ENCODE measurements at places on chromosomes 7 and 10.

- DNase-seq: no peak
Measured at GRCh38 chr10:65416094-65416493, 1509.7 kb upstream of the LRRTM3 start.

GRCh38 chr7:42886129-42886528, 25.7 kb downstream of the C7orf25 start:
- peak; percentile 52 for DNase-seq

- DNase-seq: no peak
Measured at GRCh38 chr7:127221731-127222130, 31.0 kb downstream of the GRM8 start.

- peak; percentile 44 for DNase-seq
Measured at GRCh38 chr10:15370856-15371701, at the start of gene FAM171A1. TSS of gene FAM171A1 (minus strand) at chr10:15371289. CDS start at chr10:15371052, 237 bp downstream.

- DNase-seq: peak; percentile 75
Measured at GRCh38 chr7:20798081-20798693, 11.5 kb upstream of the SP8 start.

GRCh38 chr7:100609958-100610357, 2.4 kb upstream of the MOSPD3 start:
- no peak for DNase-seq

DNA sequence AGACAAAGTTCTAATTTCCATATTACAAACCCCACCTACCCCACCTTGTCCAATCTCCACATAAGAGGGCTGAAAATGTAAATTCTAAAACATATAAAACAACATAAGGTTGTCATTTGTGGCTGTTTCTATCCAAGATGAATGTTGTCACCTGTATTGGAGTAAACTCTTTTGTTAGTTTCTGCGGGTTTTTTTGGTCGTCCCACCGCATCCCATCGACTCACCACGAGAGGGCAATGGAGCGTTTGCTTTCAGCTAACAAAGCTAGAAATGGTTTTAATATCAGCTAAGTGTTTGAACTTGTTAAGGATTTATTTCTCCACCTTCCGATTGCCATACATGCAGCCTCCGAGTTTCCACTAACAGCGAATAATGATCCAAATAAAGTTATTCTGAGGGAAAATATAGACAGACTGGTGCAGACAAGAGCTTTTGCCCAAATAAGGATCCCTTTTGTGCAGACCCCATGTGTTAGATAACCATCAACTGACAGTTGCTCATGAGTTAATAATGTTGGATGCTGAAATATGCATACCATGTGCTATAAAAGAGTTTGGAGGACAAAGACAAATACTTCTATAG, 137.2 kb downstream of the ARID5B start:
- peak; percentile 46 for DNase-seq

DNA sequence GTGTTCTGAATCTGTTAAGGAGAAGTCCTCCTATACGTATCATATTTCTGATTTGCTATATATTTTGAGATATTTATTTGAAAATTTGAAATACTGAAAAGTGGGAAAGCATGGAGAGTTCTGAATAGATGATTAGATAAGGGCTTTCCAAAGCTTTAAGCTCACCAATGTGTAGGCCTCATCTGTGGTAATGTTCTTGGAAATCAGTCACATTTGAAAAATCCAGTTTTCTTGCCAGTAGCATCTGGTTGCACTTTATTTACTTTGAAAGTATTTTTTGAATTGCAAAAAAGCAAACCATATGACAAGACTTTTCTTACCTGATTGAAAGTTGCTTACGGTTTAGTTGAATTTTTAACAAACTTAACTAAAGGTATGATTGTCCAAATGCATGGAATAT, 21.7 kb downstream of the ADD3 start:
- no peak for DNase-seq

- no peak for DNase-seq
Measured at GRCh38 chr7:1121476-1121875, 33.6 kb downstream of the GPER1 start.

- DNase-seq: peak; percentile 76
Measured at GRCh38 chr7:92691578-92691977, 101.4 kb upstream of the FAM133B start.

DNA sequence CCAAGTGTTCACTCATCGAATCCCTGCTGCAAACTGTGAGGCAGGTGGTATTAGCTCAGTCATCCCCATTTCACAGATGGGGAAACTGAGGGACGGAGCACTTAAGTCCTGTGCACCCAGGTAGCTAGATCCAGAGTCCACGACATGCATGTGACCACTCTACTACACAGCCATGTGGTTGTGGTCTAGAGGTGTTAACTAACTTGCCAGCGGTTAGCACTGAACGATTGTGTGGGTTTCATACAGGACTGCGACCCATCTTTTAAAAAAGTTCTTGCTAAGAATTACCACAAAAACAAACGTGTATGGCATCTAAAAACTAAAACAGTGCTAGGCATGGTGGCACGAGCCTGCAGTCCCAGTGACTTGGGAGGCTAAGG, 16.1 kb upstream of the ABCC2 start:
- no peak for DNase-seq

GRCh38 chr10:7445474-7446185, 34.8 kb upstream of the SFMBT2 start:
- no peak for DNase-seq

- no peak for DNase-seq
Measured at GRCh38 chr10:124831116-124831515, 29.5 kb downstream of the ABRAXAS2 start.

DNA sequence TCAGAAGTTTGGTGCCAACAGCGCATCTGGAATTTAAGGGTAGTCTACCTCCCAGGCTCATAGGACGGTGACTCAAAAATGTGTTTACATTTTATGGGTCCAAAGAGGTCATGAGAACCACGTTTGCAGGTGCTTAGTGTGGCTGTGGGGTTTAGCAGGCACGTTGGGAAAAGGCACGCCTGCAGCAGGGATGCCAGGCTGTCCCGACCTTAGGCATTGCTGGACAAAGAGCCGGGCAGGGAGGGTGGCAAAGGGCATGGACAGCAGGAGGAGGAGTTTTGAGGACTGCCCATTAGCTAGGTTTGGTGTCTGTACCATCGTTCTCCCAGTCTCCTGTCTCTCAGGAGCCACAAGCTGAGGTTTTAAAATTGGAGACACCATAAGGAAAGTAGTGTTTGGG, 104.4 kb downstream of the TRRAP start:
- DNase-seq: no peak

GRCh38 chr7:157729566-157729965, 392.8 kb downstream of the DNAJB6 start:
- no peak for DNase-seq

DNA sequence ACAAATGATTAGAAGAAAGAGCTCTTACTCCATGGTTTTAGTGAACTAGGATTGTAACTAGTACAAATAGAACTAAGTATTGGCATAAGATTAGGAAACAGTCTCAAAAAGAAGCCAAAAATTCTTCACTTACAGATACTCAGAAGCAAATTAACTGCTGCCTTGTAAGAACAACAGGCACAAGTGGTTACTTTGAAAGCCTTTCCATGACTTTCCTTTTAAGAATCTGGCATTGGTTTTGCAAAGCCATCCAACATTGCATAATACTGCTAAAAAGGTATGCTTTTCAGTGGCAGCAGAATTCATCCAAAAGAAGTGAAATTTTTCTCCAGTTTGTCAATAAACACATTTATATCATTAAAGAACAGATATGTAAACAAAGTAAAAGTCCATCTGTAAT, 126.8 kb upstream of the ODAD2 start:
- no peak for DNase-seq

DNA sequence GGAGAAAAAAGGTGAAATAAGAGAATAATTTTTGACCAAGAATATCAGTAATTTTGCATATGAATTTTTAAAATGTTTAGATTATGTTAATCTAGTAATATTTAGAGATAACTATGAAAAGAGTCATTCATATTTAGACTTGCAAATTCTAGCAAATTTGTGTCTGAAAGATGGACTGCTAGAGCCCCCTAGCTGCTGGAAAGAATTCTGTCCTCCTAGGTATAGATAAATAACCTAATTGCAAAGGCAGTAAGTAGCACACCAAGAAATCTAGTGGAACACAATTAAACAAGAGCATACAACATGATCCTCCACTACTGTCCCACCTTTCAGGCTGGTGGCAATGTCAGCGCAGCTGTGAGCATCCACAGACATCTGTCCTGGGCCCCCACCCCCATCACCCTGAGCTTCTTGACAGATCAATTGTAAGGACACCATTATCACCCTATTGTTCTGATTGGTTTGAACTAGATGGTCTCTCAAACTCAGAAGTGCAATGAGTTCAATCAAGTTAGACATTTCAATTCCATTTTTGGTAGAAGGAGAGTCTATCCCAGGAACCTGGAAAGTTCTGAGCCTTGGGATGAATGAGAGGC, 15.0 kb upstream of the GFRA1 start:
- peak; percentile 44 for DNase-seq

GRCh38 chr7:31885171-31885570, 185.0 kb downstream of the PDE1C start:
- DNase-seq: no peak

GRCh38 chr10:27383595-27384542, 120.2 kb upstream of the RAB18 start:
- DNase-seq: peak; percentile 4

GRCh38 chr10:27341001-27341400, 100.4 kb upstream of the ACBD5 start:
- no peak for DNase-seq

DNA sequence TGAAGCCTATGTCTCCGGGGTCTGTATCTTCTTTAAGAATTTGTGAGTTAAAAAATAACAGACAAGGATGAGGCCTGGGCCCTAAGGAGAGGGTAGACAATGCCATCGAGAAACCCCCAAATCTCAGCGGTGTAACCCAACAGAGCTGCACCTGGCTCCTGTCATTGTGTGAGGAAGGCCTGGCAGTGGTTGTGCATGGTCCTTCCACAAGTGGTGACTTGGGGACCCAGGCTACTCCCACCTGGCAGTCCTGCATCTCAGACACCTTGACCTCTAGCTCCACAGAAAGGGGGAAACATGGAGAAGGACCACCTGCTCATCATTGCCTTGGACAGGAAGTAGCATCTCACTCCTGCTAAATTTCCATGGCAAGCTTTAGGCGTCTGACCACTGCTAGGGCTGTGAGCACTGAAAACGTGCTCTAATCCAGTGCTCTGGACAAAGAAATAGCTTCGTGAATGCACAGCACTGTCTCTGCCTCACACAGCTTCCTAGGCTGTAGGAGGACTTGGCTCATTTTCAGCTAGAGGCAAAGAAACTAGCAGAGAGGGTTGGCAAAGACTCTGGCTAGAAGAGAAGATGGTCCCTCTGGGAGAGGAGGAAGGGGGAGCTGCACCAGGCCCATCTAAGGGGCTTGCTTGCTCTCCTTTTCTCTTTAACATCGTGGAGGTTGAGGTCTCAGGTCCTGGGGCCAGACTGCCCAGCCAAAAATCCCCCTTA, 273.9 kb upstream of the ZMIZ1 start:
- DNase-seq: no peak

DNA sequence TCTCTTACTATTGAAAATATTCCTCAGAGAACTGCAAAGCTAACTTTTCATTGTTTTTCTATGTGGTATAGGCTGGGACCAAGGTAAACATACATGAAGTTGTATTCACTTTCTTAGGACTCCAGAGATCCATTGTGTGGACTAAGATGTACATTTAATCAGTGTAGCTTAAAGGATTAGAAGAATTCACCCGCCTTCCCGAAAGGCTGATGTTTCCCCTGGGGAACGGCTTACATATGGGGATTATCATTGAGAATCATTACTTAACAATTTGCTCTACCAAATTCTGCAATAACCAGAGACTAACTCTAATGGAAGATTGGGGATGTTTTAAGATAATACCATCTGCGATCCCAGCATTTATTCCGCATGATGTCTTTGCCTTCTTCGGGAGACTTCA, 257.1 kb upstream of the KIAA1217 start:
- DNase-seq: no peak

- DNase-seq: no peak
Measured at GRCh38 chr7:16528520-16528919, 1.9 kb downstream of the LRRC72 start.

- DNase-seq: no peak
Measured at GRCh38 chr10:36437367-36437766, 688.0 kb upstream of the ANKRD30A start.

- DNase-seq: no peak
Measured at GRCh38 chr7:3119963-3120362, 76.3 kb upstream of the CARD11 start.

GRCh38 chr7:14734839-14735321, 167.7 kb downstream of the DGKB start:
- no peak for DNase-seq

GRCh38 chr10:11475831-11476434, 135.5 kb downstream of the USP6NL start:
- DNase-seq: no peak

DNA sequence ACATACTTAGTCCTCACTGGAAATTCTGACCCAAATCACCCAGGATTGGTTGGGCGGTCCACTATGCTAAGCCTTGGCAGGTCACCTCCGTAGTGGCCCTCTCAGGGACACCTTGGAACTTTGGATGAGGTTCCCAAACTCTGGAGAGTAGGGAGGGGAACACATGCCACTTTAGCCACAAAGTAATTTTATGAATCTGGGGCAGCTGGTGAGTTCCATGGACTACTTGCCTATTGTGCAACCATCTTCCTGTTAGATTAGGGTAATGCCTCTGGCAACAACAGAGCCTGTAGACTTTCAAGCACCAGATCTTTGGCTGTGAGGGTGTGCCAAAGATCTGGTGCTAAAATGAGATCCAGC, 77.7 kb downstream of the ITGB8 start:
- DNase-seq: no peak

GRCh38 chr7:68250143-68250542, 1253.5 kb downstream of the TYW1 start:
- DNase-seq: no peak

DNA sequence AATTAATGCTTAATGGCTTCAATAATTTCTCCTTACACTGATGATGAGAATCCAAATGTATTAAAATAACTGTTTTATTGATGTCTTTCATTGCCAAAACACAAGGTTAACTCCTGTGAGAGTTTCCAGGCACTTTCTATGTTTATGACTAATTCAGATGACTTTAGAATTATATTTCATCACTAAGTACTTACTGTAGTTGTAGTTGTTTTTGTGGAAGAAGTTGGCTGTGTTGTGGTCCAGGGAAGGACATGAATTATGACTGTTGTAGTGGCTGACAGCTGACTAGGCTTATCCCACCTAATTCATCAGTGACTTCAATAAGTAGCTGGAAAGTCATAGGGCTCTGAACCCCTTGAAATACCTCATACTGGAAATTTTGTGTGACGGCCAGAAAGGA, 254.8 kb downstream of the HGF start:
- DNase-seq: no peak

DNA sequence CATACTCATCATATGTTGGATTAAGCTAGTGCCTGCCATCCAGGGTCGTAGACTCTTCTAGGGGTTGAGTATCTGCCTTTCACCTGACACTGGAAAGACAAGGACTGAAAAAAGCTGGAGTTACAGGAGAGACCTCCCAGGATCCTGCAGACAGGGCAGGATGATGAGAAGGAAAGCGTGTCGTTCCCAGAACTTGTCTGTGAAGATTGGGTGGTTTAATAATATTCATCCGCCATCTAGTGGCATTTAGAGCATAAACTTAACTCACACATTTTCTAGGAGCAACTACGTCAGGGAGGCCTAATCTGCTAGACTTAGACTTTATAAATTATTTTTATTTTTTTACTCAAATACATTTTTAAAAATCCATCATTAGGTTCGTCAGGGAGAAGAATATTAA, 59.6 kb downstream of the ADRB1 start:
- DNase-seq: peak; percentile 71
